ENCODE measurements at places on chromosomes 4 and X.

DNA sequence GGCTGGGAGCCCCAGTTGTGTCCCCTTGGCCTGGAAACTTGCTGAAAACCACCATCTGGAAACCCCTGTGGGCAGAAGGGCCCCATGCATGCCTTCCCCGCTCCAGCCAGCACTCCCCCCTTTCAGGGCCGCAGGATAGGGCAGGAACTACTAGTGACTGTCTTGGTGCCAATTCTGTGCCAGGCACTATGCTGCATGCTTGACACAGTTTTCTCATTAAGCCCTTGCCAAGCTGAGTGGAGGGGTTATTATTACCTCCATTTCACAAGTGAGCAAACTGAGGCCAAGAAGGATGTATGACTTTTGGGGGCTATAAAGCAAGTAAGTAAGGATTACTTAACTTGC is 73.6 kb upstream of the PJA1 start:
- H3K27me3 ChIP-seq: no peaks in the 10 kb centered on the region
- H3K4me3 ChIP-seq: no peak overlapping the region
- H3K4me1 ChIP-seq: no peaks in the 10 kb centered on the region
- no peak for DNase-seq
- H3K36me3 ChIP-seq: no peaks in the 10 kb centered on the region

DNA sequence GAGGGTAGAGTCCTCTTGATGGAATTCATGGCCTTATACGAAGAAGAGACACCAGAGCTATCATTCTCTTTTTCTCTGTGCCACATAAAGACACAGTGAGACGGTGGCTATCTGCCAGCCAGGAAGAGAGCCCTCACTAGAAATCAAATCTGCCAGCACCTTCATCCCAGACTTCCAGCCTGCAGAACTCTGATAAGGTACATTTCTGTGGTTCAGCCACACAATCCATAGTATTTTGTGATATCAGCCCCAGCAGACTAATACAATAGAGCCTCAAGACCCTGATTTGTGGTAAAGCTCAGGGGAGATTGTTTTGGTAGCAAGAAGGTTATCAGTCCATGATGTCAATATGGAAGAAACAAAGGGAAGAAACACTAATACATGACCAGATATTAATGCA is 1213.2 kb downstream of the NLGN4X start:
- H3K27me3 ChIP-seq: no peaks in the 10 kb centered on the region
- no peaks in the 10 kb centered on the region for H3K36me3 ChIP-seq
- no peak for DNase-seq
- H3K4me1 ChIP-seq: no peaks in the 10 kb centered on the region

GRCh38 chr4:173883821-173884220 is 353.8 kb upstream of the HAND2 start:
- no peaks in the 10 kb centered on the region for H3K27me3 ChIP-seq
- no peak overlapping the region for H3K27ac ChIP-seq
- H3K36me3 ChIP-seq: no peaks in the 10 kb centered on the region
- H3K4me3 ChIP-seq: no peak overlapping the region
- DNase-seq: no peak
- no peaks in the 10 kb centered on the region for H3K4me1 ChIP-seq

GRCh38 chr4:14269824-14270223 is 642.3 kb upstream of the BOD1L1 start:
- no peak overlapping the region for H3K27ac ChIP-seq
- H3K4me1 ChIP-seq: no peaks in the 10 kb centered on the region
- H3K36me3 ChIP-seq: no peaks in the 10 kb centered on the region
- no peak overlapping the region for H3K4me3 ChIP-seq

- no peaks in the 10 kb centered on the region for H3K4me1 ChIP-seq
These were observed 51.3 kb upstream of the MAP3K15 start for GRCh38 chrX:19566359-19567222.

DNA sequence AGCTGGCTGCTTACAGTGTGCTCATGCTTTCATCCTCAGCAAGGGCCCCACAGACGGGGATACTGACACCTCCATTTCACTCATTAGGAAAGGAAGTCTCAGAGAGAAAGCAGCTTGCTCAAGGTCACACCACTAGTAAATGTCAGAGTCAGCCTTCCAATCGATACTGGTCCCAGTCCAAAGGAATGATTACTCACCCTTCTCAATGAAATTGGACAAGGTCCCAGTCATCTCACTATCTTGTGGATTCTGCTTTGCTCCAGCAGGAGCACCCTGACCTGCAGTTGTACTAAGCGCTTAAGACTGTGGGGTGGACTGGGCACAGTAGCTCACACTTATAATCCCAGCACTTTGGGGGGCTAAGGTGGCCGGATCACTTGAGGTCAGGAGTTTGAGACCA is 132.2 kb upstream of the SLC34A2 start:
- H3K27ac ChIP-seq: no peak overlapping the region
- H3K27me3 ChIP-seq: peaks cover 8% of the 10 kb centered on the region
- no peak overlapping the region for H3K4me3 ChIP-seq
- H3K4me1 ChIP-seq: no peaks in the 10 kb centered on the region
- no peaks in the 10 kb centered on the region for H3K36me3 ChIP-seq
- DNase-seq: no peak

GRCh38 chr4:7867701-7868435 is 71.8 kb downstream of the AFAP1 start:
- H3K4me3 ChIP-seq: no peak overlapping the region
- peaks cover 12% of the 10 kb centered on the region for H3K36me3 ChIP-seq
- no peaks in the 10 kb centered on the region for H3K27me3 ChIP-seq
- peaks cover 17% of the 10 kb centered on the region for H3K4me1 ChIP-seq
- H3K27ac ChIP-seq: peak overlapping the region; percentile 15

GRCh38 chr4:153318696-153319320 is 25.7 kb upstream of the MND1 start:
- H3K4me3 ChIP-seq: no peak overlapping the region
- peak; percentile 62 for DNase-seq
- no peak overlapping the region for H3K27ac ChIP-seq

- no peak overlapping the region for H3K4me3 ChIP-seq
- H3K27ac ChIP-seq: no peak overlapping the region
- no peaks in the 10 kb centered on the region for H3K27me3 ChIP-seq
- DNase-seq: no peak
- no peaks in the 10 kb centered on the region for H3K36me3 ChIP-seq
- no peaks in the 10 kb centered on the region for H3K4me1 ChIP-seq
These were observed 78.0 kb downstream of the DMD start for GRCh38 chrX:33133320-33133719.

- H3K27ac ChIP-seq: no peak overlapping the region
- no peak overlapping the region for H3K4me3 ChIP-seq
- H3K4me1 ChIP-seq: no peaks in the 10 kb centered on the region
- no peaks in the 10 kb centered on the region for H3K36me3 ChIP-seq
These were observed 102.0 kb upstream of the GATB start for GRCh38 chr4:151862766-151863165.

GRCh38 chr4:52931243-52931642 is 69.1 kb downstream of the RASL11B start:
- no peak overlapping the region for H3K27ac ChIP-seq
- peaks cover 4% of the 10 kb centered on the region for H3K4me1 ChIP-seq

DNA sequence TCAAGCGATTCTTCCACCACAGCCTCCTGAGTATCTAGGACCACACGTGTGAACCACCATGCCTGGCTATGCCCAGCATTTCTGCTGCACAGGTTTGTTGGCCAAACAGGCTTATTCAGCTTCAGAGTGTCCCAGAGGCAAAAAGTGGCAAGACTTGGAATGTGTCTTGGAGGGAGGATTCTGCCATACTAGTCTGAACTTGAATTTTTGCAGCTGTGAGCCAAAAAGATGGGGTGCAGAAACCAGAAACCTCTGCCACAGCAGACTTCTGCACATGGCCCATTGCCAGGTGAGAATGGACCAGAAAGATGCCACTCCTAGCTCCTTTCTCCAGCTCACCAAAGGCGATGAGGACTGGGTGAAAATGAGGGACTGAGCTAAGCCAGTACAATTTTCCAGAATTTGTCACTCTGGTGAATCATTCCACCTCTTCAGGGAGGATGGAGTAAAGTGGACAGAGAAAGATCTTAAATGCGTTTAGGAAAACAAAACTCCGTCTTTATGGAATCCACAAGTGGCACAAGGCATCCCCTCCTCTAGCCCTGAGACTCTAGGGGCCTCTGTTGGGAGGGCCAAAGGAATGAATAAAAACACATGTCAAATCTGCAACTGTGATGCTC is 369.1 kb upstream of the CLNK start:
- no peaks in the 10 kb centered on the region for H3K36me3 ChIP-seq
- no peak overlapping the region for H3K27ac ChIP-seq
- H3K4me3 ChIP-seq: no peak overlapping the region

DNA sequence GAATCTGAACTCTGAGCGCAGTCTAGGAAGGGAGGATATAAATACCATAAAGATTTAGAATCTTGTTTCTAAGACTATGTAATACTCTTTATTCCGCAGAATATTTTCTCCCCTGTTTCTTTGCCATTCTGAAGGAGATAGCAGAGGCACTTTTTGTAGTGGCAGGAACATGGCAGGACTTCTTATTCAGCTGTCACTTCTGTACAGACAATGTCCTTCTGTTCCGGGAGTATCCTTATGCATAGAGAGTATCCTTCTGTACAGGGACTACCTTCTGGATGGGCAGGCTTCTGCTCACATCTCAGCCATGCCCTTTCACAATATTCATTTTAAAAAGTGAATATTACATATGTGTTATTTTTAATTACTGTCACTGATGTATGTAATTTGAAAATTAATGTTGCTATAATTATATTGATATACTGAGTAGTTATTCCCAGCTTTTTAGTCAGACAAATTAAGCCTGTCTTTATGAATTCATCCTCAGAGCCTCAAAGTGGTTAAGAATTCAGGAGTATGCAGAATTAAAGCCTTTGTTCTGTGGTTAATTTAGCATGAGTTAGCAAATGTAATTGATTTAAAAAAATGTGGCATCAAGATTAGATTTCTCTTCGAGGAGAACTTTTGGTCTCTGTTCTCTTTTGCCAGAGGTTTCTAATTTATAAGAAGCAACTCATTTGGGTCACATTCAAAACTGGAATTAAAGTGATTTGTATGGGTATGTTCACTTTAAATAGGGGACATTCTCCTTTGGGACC is 174.4 kb downstream of the FHIP1A start:
- H3K36me3 ChIP-seq: no peaks in the 10 kb centered on the region
- H3K27me3 ChIP-seq: peaks cover 20% of the 10 kb centered on the region
- DNase-seq: no peak
- H3K27ac ChIP-seq: no peak overlapping the region
- no peak overlapping the region for H3K4me3 ChIP-seq
- H3K4me1 ChIP-seq: no peaks in the 10 kb centered on the region

GRCh38 chrX:2159861-2160260 is 340.9 kb downstream of the DHRSX start:
- H3K4me3 ChIP-seq: no peak overlapping the region
- H3K27me3 ChIP-seq: no peaks in the 10 kb centered on the region
- no peak for DNase-seq

All from endothelial cell of umbilical vein (primary cell).